HFFc6 (cell line): ENCODE measurements at places on chromosomes 12 and 14.

- DNase-seq, result peak; percentile 12
Measured at GRCh38 chr14:53542732-53543131, 389.6 kb upstream of the DDHD1 start.

DNA sequence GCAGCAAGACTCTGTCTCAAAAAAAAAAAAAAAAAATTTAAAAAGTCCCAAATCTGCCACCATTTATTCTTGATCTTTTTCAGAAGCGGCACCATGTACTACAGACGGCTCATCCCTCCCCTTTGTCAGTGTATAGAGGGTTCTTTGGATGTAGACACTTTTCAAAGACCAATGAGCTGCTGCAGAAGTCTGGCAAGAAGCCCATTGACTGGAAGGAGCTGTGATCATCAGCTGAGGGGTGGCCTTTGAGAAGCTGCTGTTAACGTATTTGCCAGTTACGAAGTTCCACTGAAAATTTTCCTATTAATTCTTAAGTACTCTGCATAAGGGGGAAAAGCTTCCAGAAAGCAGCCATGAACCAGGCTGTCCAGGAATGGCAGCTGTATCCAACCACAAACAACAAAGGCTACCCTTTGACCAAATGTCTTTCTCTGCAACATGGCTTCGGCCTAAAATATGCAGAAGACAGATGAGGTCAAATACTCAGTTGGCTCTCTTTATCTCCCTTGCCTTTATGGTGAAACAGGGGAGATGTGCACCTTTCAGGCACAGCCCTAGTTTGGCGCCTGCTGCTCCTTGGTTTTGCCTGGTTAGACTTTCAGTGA is 6.5 kb upstream of the ACACB start:
- DNase-seq, result no peak

GRCh38 chr12:2051700-2052621 is 826 bp upstream of the CACNA1C start:
- no peak for DNase-seq

- peak; percentile 42 for DNase-seq
Measured at GRCh38 chr12:116165036-116165425, 112.5 kb downstream of the MED13L start.

DNA sequence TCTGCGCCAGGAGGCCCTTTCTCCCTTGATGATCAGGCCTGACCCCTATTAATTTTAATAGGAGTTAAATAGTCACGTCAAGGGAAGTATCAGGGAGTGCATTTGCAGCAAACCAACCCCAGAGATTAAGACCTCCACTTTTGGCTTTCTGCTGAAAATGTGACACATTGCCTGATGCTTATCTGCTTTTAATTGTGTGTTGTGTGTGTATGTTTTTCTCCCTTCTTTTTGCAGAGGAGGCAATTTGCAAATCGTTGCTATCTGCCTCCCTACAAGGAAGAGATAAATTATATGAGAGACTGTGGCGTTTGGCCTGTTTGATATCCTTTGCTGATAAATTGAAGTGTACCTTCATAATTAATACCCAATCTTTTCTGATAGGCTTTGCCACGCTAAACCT is 822.9 kb downstream of the VRK1 start:
- DNase-seq, result no peak

DNA sequence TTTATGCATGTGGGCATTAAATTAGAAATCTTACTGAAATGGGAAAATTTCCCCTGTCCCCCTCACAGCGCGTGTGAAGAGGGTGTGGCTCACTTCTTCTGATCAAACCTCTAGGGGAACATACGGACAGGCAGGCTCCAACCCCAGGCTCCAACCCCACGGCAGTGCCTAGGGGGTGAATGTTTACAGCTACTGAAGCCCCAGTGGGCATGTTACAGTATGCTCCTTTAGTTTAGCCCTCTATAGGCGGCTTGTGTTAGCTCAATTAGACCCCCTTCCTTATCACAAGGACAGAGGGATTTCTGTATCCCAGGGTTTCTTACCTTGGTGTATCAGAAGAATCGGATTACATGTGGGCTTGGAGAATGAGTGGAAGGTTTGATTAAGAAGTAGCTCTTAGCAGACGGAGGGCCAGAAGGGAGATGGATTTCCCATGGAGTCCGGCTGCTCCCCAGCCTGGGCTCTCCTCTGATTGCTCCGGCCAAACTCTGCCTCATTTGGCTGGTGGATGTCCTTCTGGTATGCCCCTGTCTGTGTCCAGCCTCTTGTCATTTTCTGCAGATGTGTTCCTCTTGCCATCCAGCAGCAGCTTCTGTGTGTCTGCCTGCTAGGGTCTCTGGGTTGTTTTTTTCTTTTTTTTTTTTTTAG is 223.7 kb downstream of the TMTC2 start:
- DNase-seq, result no peak

DNA sequence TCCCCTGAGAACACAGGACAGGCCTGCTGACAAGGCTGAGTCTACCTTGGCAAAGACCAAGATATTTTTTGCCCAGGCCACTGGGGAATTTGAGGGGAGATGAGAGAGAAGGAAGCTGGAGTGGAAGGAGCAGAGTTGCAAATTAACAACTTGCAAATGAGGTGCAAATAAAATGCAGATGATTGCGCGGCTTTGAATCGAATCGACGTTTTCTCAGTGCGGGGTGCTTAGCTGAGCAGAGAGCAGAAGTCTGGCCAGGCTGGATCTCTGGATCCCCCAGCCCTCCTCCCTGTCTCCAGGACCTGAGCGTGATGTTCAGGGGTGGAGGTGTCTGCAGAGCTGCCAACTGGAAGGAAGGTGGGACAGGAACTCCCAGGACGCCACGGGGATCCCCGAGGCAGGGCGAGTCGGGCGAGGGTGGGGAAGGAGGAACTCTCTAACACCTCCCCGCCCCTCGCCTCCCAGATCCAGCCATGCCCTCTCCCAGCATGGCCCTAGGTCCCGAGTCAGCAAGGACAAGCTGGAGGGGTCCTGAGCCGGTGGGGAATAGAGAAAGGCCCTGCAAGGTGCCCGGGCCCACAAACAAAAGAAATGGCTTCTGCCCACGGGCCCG is 527 bp upstream of the CARMIL3 start:
- DNase-seq, result no peak

DNA sequence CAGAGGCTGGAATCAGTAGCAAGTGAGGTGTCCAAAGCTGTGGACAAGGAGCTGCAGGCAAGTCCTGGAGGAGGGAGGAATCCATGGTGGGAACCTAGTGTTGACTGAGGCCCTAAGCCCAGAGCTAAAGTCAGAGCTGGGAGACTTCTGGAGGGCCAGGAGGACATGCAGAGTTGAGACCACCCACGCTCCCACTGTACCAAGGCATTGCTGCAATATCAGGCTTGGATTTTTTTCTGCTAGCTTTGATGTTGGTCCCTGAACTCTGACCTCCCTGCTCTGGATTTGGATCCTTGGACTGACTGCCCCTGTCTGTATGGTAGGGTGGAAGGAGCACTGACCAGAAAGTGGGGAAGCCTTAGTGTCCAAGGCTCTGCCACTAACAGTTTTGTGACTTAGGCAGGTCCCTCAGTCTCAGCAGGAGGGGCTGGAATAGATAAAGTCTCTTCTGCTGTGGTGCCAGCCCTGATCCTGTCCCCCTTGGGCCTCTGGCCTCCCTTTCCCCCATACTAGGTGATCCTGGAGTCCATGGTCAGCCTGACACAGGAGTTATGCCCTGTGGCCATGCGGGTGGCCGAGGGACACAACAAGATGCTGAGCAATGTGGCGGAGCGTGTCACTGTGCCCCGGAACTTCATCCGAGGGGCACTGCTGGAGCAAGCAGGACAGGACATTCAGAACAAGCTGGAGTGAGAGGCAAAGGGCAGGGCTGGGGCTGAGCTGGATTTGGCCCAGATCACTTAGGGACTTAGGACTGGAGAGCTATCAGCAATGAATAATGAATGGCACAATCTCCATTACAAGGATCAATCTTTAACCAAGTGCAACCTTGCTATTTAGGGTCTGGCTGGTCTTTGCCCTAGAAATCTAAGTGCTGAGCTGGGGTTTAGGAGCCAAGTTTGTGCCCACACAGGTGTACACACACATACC is 9.4 kb downstream of the CARMIL3 start:
- no peak for DNase-seq

GRCh38 chr14:74829251-74829650 is 46.7 kb downstream of the PROX2 start:
- DNase-seq, result no peak

GRCh38 chr12:16606201-16606849 is 363 bp upstream of the LMO3 start:
- peak; percentile 32 for DNase-seq

DNA sequence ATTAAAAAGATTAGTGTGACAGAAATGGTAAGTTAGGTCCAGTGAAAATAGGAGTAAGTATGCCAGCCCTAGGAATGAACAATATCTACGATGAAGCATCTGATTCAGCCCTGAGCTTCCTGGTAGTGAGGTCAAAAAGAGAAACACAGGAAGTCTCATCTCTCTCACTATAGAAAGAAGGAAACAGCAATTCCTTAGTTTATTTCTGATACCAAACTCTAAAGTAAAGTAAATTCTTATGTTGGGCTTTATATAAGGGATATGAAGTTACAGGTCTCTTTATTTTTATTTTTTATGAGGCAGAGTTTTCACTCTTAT is 76.7 kb upstream of the RFLNA start:
- no peak for DNase-seq

- no peak for DNase-seq
Measured at GRCh38 chr14:105830171-105830570, 303.8 kb downstream of the TMEM121 start.

DNA sequence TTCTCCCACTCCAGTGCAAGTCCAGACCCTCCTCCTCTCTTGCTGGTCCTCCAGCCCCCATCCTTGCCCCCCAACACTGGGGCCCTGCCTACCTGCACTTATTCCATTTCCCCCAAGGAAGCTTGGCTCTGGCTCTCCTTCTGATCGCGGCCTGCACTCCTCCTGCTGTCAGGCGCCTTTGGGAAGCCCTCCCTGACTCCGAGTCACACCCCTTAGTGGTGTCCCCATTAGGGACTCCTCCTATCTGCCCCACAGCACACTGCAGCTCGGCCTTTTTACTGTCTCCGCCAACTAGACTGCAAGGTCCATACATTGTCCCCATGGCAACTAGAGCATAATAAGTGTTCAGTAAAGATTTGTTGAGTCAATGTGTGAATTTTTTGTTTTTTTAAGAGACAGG is 32.9 kb downstream of the FIGNL2 start:
- no peak for DNase-seq
